Activated T-helper 1 cell treated with anti-CD3 and anti-CD28 coated beads, Interleukin-2, amount 50 U/mL, for 16 hours (primary cell): ENCODE measurements at places on chromosomes 7 and 10.

DNA sequence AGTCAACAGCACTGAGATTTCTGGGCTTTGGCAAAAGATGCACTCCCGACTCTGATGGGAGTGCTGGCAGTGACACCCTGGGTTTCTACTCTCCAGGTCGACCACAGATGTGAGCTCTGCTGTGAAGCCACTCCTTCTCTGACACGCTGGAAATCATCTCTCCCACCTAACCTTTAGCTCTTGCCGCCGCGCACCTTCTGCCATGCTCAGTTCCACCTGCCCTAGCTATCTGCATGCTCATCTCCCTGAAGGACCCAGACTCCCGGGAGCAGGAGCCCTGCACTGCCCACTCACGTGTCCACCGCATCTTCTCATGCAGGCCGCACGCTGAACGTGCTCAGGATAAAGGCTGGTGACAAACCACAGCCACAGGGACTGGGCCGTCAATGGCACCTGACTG lies 174.8 kb downstream of the TNS3 start:
- DNase-seq: no peak

DNA sequence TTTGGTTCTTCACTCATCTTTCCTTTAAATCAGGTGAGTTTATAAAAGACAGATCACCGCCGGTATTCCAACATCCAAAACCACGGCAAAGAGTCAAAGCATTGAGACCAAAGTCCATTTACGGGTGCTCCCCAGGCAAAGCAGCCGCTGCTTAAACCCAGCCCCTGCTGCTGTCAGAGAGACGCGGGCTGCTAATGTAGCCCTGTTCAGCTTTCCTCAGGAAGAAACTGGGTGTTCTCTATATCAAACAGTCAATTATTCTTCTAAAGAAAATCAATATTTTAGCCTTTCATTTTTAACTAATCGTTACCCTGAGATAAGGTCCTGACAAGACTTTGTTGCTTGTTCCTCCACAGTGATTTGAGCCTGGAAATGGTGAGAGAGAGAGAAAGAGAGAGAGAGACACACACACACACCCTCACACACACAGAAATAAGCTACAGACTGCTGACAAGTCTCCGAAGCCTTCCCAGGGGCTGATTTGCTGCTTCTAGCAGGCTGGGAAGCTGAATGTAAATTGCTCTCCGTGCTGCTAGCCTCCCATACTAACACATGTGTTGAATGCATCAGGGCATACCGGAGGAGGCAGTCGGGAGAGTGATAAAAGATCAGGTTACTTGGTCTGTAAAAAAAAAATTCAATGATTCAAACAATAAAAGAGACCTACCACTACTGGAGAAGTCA lies 183.0 kb upstream of the ANK3 start:
- DNase-seq: peak; percentile 5

DNA sequence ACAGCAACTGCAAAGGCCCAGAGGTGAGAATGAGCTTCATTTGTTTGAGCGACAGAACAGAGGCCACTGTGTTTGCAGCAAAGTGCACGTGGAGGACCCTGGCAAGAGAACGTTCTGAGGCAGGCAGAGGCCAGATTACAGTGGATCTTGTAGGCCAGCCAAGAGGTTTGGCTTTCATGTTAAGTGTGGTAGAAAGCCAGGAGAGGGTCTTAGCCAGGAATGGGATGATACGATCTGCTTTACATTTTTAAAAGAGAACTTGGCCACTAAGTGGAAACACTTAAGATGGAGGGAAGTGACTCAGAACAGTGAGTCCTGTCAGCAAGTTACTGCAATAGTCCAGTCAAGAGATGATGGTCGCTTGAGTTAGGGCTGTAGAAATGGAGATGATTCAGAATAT lies 4.6 kb downstream of the CCDC136 start:
- no peak for DNase-seq

DNA sequence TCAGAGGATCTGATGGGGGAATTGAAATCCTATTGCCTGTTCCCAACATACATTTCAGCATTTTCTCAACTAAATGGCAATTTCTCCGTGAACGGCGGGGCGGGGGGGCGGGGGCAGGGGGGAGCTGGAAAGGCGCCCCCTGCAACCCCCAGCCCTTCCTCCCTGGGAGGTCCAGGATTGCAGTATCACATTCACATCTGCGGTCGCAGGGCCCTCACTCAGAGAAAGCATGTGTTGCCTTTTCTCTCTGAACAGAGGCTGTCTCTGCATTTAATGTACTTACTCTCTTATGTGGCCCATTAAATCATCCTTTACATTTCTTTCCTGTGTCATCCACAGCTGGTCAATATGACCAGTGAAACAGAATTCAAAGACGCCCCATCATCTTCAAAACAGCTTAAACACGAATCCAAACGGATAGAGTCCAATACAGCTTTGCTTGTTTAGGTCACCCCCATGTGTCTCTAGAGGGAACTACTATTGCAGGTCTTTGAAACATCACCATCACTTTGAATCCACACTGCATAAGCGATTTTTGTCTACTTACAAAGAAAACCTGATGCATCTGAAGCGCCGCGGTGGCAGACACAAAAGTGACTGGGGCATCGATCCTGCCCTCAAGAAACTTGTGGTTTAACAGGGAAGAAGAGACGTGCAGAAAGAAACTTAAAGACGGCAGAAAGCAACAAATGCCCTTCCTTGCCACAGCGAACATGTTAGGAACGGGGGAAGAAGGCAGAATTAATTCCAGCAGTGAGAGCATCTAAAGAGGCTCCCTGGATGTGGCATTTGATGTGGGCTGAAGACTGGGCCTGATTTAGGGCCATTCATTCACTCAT lies 17.0 kb upstream of the ECHDC3 start:
- DNase-seq: no peak

DNA sequence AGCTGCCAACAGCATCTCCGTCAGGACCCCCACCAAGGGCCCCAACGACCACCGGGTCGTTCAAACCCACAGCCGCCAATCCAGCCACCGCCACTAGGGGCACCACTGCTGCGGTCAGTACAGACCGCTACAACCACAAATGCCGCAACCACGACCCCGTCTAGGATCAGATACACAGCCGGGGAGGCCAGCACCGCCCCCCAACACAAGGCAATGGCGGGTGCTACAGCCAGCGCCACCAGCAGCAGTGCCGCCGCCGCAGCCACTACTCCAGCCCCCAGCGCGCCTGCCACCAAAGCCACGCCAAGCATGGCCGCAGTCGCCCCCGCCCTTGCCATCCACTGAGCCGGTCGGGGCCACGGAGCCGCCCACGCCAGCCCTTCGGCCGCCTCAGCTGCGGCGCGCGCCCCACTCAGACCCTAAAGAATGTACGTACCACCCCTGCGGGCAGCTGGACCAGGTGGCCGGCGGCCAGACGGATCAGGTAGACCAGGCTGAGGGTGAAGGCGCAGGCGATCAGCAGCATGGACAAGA lies 473 bp downstream of the CYP51A1 start:
- peak; percentile 46 for DNase-seq
